ENCODE measurements at places on chromosomes 11 and 22. TPM values are rescaled to one million over a fixed set of nuclear protein-coding genes. Genes with fewer than 3 reads are reported as not detected.

DNA sequence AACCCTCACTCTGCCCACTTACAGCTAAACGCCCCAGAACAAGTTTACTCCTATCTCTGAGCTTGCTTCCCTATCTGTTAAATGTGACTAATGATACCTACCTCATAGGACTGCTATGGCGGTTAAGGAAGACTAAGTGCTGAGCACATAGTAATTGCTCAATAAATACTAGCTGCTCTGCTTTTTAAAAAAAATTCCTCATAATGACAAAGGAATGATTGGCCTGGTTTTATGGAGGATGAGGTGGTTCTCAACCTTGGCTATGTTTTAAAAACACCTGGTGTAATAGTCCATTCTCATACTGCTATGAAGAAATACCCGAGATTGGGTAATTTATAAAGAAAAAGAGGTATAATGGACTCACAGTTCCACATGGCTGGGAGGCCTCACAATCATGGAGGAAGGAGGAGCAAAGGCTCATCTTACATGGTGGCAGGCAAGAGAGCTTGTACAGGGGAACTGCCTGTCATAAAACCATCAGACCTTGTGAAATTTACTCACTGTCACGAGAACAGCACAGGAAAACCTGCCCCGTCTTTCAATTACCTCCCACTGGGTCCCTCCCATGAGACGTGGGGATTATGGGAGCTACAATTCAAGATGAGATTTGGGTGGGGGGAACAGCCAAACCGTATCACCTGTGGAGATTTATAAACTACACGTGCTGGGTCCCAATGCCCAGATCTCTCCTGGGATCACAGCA lies 127.2 kb upstream of the SYT13 start:
- no peak for DNase-seq
- H3K36me3 ChIP-seq: no peaks in the 10 kb centered on the region
- H3K27me3 ChIP-seq: no peaks in the 10 kb centered on the region
- H3K4me1 ChIP-seq: no peaks in the 10 kb centered on the region
- no peak overlapping the region for H3K27ac ChIP-seq

- no peaks in the 10 kb centered on the region for H3K27me3 ChIP-seq
- no peaks in the 10 kb centered on the region for H3K36me3 ChIP-seq
- no peak for DNase-seq
- H3K4me3 ChIP-seq: peak overlapping the region; percentile 56
- H3K4me1 ChIP-seq: peaks cover 56% of the 10 kb centered on the region
These were observed 20.3 kb upstream of the MALAT1 start for GRCh38 chr11:65478388-65479183.

DNA sequence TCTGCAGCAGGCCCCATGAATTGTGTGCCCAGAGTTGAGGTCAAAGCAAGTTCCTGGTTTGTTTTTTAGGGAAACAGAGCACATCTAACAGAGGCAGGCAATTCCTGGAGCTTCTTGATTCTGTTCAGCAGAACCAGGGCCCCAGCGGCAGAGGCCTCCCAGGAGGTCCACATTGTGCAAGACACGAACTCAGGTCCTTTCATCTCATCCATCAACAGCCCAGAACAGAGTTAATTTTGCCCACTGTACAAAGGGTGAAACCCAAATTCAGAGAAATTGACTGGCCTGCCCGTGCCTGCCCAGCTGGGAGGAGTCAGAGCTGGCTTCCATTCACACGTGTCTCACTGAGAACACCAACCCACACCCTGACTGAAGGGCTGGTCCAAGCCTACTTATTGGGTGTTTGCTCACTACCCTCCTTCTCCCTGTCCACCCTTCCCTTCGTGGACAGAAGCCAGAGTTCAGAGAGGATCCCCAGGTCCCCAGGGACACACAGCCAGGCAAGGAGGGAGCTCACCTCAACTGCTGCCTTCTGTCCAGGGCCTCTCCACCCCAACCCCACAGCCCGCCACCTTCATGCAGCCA lies 607.1 kb downstream of the TBC1D22A start:
- no peaks in the 10 kb centered on the region for H3K36me3 ChIP-seq
- H3K4me1 ChIP-seq: peaks cover 9% of the 10 kb centered on the region
- H3K27ac ChIP-seq: no peak overlapping the region
- H3K27me3 ChIP-seq: no peaks in the 10 kb centered on the region
- no peak overlapping the region for H3K4me3 ChIP-seq

- DNase-seq: no peak
- peaks cover 8% of the 10 kb centered on the region for H3K4me1 ChIP-seq
- H3K36me3 ChIP-seq: no peaks in the 10 kb centered on the region
- no peaks in the 10 kb centered on the region for H3K27me3 ChIP-seq
- no peak overlapping the region for H3K4me3 ChIP-seq
These were observed 116.6 kb downstream of the NAV2 start for GRCh38 chr11:19829109-19829837.

DNA sequence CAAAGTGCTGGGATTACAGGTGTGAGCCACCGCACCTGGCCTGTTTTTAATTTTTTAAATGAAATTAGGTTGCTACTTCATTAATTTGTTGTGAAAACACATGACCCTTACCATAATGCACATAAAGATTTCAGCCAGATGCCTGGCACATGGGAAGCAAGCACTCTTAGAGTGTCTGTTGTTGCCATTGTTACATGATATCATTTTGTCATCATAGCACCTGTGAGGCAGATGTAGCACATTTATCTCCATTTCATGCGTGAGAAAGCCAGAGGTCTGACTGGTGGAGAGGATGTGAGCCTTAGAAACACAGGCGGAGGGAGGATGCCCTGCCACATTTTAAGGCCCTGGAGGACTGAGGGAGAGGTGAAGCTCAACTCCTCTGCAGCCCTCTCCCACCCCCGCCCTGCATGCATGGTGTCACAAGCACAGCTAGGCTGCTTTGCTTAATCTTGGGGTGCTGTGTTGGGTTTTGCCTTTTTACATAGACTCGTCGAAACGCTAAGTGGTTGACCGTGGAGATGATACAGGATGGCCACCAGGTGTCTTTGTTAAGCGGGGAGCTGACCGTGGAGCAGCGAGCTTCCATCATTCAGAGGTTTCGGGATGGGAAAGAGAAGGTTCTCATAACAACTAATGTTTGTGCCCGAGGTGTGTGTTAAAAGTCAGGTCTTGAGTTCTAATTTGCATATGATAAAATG lies 14.0 kb downstream of the DDX25 start:
- DNase-seq: no peak
- no peaks in the 10 kb centered on the region for H3K4me1 ChIP-seq
- H3K27me3 ChIP-seq: no peaks in the 10 kb centered on the region
- no peak overlapping the region for H3K27ac ChIP-seq

DNA sequence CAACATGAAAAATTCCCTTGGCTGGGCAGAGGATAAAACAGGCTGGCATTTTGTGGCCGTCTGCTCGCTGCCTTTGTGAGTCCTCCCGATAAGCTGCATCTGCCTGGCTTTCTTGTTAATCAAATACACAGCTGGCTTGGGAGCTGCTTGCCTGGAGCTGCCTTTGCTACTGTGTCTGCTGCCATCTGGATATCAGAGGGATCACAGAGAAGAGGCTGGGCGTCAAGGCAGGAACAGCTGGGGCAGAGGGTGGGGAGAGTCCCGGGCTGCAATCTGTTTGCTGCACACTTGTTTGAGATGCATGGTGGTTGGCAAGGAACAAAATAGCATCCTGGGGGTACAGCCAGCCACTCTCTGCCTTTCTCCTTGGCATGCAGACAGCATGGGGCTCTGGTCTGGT lies 36.0 kb downstream of the COMMD9 start:
- H3K4me3 ChIP-seq: no peak overlapping the region
- H3K4me1 ChIP-seq: no peaks in the 10 kb centered on the region
- no peak overlapping the region for H3K27ac ChIP-seq
- no peaks in the 10 kb centered on the region for H3K36me3 ChIP-seq
- H3K27me3 ChIP-seq: no peaks in the 10 kb centered on the region

- H3K36me3 ChIP-seq: no peaks in the 10 kb centered on the region
- no peak overlapping the region for H3K27ac ChIP-seq
- H3K27me3 ChIP-seq: no peaks in the 10 kb centered on the region
These were observed 78.8 kb downstream of the LARGE1 start for GRCh38 chr22:33841281-33842005.

DNA sequence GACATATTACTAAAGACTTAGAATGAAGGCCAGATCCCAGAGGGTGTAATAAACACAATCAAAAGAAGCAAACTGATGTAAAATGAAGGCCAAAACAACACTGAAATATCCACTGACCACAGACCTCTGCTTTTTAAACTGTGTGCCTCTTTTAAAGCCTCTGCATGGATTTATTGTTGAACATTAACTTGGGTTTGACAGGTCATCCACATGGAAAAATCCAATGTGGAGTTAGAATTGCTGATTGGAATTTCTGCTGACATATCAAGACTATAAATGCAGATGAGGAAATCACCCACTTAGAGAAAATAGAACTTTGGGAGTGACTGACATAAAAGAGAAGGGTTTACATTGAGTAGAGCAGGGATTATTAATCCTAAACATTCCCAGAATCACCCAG lies 853.9 kb upstream of the RAG2 start:
- no peak overlapping the region for H3K4me3 ChIP-seq
- no peaks in the 10 kb centered on the region for H3K4me1 ChIP-seq
- DNase-seq: no peak
- H3K36me3 ChIP-seq: no peaks in the 10 kb centered on the region

GRCh38 chr22:30947816-30948454 lies 20.6 kb downstream of the MORC2 start:
- DNase-seq: no peak
- peaks cover 19% of the 10 kb centered on the region for H3K36me3 ChIP-seq
- H3K4me1 ChIP-seq: peaks cover 82% of the 10 kb centered on the region
- H3K27ac ChIP-seq: peak overlapping the region; percentile 90
- H3K27me3 ChIP-seq: no peaks in the 10 kb centered on the region

DNA sequence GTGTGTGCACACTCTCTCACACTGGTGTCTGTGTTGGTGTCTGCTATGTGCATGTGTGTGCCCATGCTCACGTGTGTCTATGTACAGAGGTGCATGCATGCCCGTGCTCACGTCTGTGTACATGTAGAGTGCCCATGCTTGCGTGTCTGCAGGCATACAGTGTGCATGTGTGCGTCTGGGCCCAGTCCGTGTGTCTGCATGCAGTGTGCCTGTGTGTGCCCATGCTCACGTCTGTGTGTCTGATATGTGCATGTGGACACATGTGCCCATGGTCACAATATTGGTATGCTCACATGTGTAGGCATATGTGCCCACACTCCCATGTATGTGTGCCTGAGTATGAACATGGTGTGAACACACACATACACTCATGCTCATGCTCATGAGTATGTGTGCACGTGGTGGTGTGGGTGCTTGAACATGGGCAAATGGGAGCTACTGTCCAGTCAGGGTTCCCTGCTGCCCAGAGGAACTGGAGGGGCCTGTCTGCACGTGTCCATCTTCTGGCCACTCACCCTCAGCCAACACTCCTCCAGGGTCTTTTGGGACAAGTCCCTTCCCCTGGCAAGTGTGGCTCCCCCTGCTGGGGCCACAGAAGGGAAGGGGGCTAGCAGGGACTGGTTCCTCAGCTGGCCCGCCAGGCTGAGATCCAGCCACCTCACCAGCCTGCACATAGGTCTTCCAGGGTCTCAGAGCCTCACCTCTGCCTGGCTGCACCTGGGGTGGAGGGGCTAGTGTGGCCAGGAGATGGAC lies 7.3 kb upstream of the TBX1 start:
- peaks cover 94% of the 10 kb centered on the region for H3K27me3 ChIP-seq
- H3K27ac ChIP-seq: no peak overlapping the region
- no peaks in the 10 kb centered on the region for H3K36me3 ChIP-seq

- H3K27me3 ChIP-seq: peaks cover 7% of the 10 kb centered on the region
- H3K27ac ChIP-seq: peak overlapping the region; percentile 39
- no peak for DNase-seq
- H3K36me3 ChIP-seq: peaks cover 6% of the 10 kb centered on the region
- no peak overlapping the region for H3K4me3 ChIP-seq
These were observed 8.5 kb downstream of the RAB3IL1 start for GRCh38 chr11:61908730-61909316.

DNA sequence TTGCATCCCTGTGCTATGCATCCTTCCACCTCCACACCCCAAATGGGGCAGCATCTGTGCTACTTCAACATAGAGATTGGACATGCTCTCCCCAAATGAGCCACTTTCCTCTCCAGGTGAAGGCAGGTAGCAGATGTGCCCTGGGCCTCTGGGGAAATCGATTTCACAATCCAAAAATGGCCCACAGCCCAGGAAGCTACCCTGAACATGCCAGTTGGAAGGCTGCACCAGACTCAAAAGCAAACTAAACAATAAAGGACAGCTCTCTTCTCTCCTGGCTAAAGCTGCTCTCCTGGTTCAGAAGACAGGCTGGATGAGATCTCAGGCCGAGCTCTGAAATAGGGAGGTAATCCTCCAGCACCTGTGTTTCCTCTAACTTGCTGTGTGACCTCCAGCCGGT lies 19.7 kb downstream of the ISX start:
- H3K4me3 ChIP-seq: no peak overlapping the region
- H3K4me1 ChIP-seq: no peaks in the 10 kb centered on the region
- no peak overlapping the region for H3K27ac ChIP-seq
- no peaks in the 10 kb centered on the region for H3K27me3 ChIP-seq
- DNase-seq: no peak
- H3K36me3 ChIP-seq: no peaks in the 10 kb centered on the region

GRCh38 chr11:35583126-35583525 lies 35.1 kb upstream of the FJX1 start:
- no peak for DNase-seq
- H3K4me3 ChIP-seq: no peak overlapping the region
- H3K27ac ChIP-seq: no peak overlapping the region
- H3K27me3 ChIP-seq: peaks cover 5% of the 10 kb centered on the region

DNA sequence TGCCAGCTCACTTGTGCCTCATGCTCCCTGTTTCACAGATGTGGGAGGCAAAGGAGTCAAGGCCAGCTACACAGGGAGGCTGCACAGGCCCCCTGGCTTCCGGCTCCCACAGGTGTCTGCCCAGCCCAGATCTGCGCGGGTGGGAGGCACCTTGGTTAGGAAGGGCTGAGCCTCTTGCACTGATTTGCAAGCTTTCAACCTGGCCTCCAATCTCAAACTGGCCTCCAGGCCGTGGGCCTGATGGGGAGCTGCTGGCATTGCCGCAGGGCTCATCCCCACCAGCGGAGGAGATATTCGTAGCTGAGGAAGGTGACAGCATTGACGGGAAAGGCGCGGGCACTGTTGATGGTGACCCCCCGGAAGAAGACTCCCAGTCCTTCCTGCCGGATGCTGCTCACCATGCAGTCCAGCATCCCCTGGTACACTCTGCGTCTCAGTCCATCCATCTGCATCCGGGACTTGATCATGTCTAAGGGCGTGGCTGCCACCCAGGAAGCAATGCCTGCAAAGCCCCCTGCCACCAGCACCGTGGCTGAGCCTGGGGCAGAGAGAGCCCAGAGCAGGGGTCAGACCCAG lies 6.2 kb downstream of the SLC25A45 start:
- DNase-seq: no peak
- H3K4me1 ChIP-seq: no peaks in the 10 kb centered on the region
- no peaks in the 10 kb centered on the region for H3K36me3 ChIP-seq
- H3K4me3 ChIP-seq: no peak overlapping the region
- no peaks in the 10 kb centered on the region for H3K27me3 ChIP-seq
- H3K27ac ChIP-seq: no peak overlapping the region

YIF1A gene
- 65.4 TPM for total RNA-seq

ZNF215 gene
- total RNA-seq: 1.5 TPM

PGA5 gene
- not detected for total RNA-seq

DEPDC7 gene
- total RNA-seq: 5.5 TPM

FGF3 gene
- not detected for total RNA-seq
